Chondrocyte (in vitro differentiated cells): ENCODE measurements at places on chromosomes 2 and 18. TPM values are rescaled to one million over a fixed set of nuclear protein-coding genes. Genes with fewer than 3 reads are reported as not detected.

GRCh38 chr2:96098900-96099590 is 17.3 kb downstream of the ADRA2B start:
- no peaks in the 10 kb centered on the region for H3K36me3 ChIP-seq
- no peak overlapping the region for H3K4me3 ChIP-seq
- H3K4me1 ChIP-seq: peaks cover 8% of the 10 kb centered on the region
- H3K27ac ChIP-seq: no peak overlapping the region
- DNase-seq: no peak

- H3K4me3 ChIP-seq: no peak overlapping the region
- no peaks in the 10 kb centered on the region for H3K36me3 ChIP-seq
- H3K27ac ChIP-seq: no peak overlapping the region
These were observed 170.7 kb downstream of the ADCYAP1 start for GRCh38 chr18:1075322-1075721.

- DNase-seq: no peak
- H3K4me3 ChIP-seq: no peak overlapping the region
- H3K27ac ChIP-seq: no peak overlapping the region
- H3K36me3 ChIP-seq: no peaks in the 10 kb centered on the region
- H3K4me1 ChIP-seq: peaks cover 9% of the 10 kb centered on the region
These were observed 19.7 kb downstream of the GNLY start for GRCh38 chr2:85713836-85714235.

DNA sequence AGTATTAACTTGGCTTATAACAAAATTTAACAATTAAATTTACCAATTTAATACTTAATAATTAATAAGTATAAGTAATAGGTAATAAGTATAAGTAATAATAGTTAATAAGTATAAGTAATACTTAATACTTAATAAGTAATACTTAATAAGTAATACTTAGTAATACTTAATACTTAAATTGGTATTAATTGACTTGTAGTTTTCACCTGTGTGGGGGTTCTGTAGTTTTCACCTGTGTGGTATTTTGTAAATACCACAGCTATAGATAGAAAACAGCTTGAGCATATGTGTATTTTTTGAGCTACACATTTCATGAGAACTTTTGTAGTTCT is 55.4 kb downstream of the MAPRE2 start:
- H3K4me3 ChIP-seq: no peak overlapping the region
- DNase-seq: no peak
- peaks cover 9% of the 10 kb centered on the region for H3K4me1 ChIP-seq
- no peak overlapping the region for H3K27ac ChIP-seq
- no peaks in the 10 kb centered on the region for H3K27me3 ChIP-seq
- H3K36me3 ChIP-seq: no peaks in the 10 kb centered on the region

DNA sequence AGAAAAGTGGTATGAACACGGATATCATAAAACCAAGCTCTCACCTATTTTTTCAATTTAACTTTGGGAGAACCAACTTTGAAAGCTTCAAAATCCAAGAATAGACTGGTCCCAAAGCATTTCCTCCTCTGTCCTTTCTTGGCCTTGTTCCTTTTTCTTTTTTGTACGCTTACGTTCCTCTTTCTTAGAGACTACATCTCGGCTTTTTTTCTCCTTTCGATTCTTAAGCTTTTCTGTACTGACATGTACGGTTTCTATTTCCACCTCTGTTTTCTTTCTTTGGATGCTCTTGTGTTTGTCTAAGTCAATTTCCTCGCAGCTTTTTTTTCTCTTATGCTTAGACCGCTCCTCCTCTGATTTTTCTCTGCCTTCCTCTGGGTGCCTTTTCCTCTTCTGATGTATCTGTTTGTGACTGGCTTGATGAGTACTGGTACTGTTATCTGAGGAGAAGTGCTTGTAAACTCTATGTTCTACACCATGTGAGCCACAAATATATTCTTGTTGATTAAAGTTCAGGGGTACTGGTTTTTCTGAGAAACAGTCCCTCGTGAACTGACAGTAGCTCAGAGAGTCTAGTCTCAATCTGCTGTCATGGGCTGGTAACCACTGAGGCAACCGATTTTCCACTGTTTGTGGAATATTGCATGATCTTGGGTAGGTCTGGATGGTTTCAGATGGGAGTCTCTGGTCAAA is 11.5 kb upstream of the RNU2-63P start:
- H3K4me1 ChIP-seq: no peaks in the 10 kb centered on the region
- no peak overlapping the region for H3K27ac ChIP-seq
- H3K36me3 ChIP-seq: peaks cover 22% of the 10 kb centered on the region
- H3K4me3 ChIP-seq: no peak overlapping the region
- H3K27me3 ChIP-seq: no peaks in the 10 kb centered on the region

DNA sequence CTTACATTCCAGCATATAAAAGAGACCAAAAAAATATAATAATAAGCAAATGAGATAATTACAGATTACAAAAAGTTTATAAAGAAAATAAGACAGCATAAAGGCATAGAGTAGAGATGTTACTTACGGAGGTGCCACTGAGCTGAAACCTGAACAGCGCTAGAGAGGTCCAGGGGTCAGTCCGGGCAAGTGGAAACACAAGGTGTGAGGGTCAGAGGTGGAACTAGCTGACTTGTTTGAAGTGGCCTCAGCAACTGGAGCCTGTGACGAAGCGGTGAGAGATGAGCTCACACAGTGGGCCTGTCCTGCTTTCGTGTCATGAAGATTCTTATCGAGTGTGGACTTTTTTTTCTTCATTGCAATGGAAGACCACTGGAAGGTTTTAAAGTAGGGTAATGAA is 288.3 kb upstream of the TANK start:
- H3K4me3 ChIP-seq: no peak overlapping the region
- H3K27ac ChIP-seq: no peak overlapping the region
- no peaks in the 10 kb centered on the region for H3K36me3 ChIP-seq

GRCh38 chr18:49707599-49707998 is 105.7 kb downstream of the ACAA2 start:
- peaks cover 12% of the 10 kb centered on the region for H3K4me1 ChIP-seq
- H3K36me3 ChIP-seq: no peaks in the 10 kb centered on the region
- no peak overlapping the region for H3K27ac ChIP-seq
- no peak for DNase-seq

DNA sequence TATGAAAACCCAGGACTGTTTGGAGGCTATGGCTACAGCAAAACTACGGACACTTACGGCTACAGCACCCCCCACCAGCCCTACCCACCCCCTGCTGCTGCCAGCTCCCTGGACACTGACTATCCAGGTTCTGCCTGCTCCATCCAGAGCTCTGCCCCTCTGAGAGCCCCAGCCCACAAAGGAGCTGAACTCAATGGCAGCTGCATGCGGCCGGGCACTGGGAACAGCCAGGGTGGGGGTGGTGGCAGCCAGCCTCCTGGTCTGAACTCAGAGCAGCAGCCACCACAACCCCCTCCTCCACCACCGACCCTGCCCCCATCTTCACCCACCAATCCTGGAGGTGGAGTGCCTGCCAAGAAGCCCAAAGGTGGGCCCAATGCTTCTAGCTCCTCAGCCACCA is 12.1 kb downstream of the HOXD3 start:
- H3K4me3 ChIP-seq: no peak overlapping the region
- H3K27me3 ChIP-seq: peaks cover 74% of the 10 kb centered on the region
- H3K4me1 ChIP-seq: no peaks in the 10 kb centered on the region
- H3K36me3 ChIP-seq: peaks cover 4% of the 10 kb centered on the region
- no peak overlapping the region for H3K27ac ChIP-seq

- H3K4me1 ChIP-seq: no peaks in the 10 kb centered on the region
- no peak overlapping the region for H3K27ac ChIP-seq
- DNase-seq: no peak
- H3K27me3 ChIP-seq: peaks cover 6% of the 10 kb centered on the region
- no peak overlapping the region for H3K4me3 ChIP-seq
These were observed 262.3 kb downstream of the NRXN1 start for GRCh38 chr2:50769406-50770181.

The SCN2A gene
- 1.8 to 2.8 TPM (median 1.9 TPM) in 3 replicates for total RNA-seq

GRCh38 chr2:73076701-73077423 is 5.3 kb upstream of the SFXN5 start:
- H3K4me1 ChIP-seq: peaks cover 9% of the 10 kb centered on the region
- H3K27me3 ChIP-seq: no peaks in the 10 kb centered on the region
- peak; percentile 65 for DNase-seq
- no peak overlapping the region for H3K4me3 ChIP-seq
- H3K36me3 ChIP-seq: peaks cover 19% of the 10 kb centered on the region

The SPRED2 gene
- 21.5 to 26.1 TPM (median 23.1 TPM) in 3 replicates for total RNA-seq

DNA sequence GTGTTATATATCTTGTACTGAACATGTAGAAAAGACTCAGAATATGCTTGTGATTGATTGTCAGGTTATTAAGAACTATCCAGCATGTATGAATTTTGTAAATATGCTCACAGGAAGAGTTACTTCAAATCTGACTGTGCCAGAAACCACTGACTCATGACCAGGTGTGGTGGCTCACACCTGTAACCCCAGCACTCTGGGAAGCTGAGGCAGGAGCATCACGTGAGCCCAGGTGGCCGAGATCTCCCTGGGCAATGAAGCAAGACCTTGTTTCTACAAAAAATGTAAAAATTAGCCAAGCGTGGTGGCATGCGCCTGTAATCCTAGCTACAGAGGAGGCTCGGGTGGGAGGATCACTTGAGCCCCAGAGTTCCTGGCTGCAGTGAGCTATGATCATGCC is 126.6 kb downstream of the COMMD1 start:
- H3K36me3 ChIP-seq: no peaks in the 10 kb centered on the region
- no peaks in the 10 kb centered on the region for H3K27me3 ChIP-seq
- no peak for DNase-seq
- peaks cover 4% of the 10 kb centered on the region for H3K4me1 ChIP-seq
- H3K27ac ChIP-seq: no peak overlapping the region
- no peak overlapping the region for H3K4me3 ChIP-seq

The EIPR1 gene
- 17.8 to 26.8 TPM (median 18.2 TPM) in 3 replicates for total RNA-seq

The ARHGAP28 gene
- total RNA-seq: 17.9 to 25.1 TPM (median 18.1 TPM) in 3 replicates

- no peak for DNase-seq
- no peak overlapping the region for H3K4me3 ChIP-seq
- no peaks in the 10 kb centered on the region for H3K4me1 ChIP-seq
- no peak overlapping the region for H3K27ac ChIP-seq
- peaks cover 15% of the 10 kb centered on the region for H3K27me3 ChIP-seq
- peaks cover 3% of the 10 kb centered on the region for H3K36me3 ChIP-seq
These were observed 23.3 kb downstream of the OTOF start for GRCh38 chr2:26454561-26455001.

The TP53I3 gene
- 48.6 to 56.7 TPM (median 51.7 TPM) in 3 replicates for total RNA-seq

- no peak for DNase-seq
- peak overlapping the region; percentile 97 for H3K27ac ChIP-seq
- H3K4me3 ChIP-seq: no peak overlapping the region
- no peaks in the 10 kb centered on the region for H3K27me3 ChIP-seq
- peaks cover 82% of the 10 kb centered on the region for H3K4me1 ChIP-seq
These were observed 27.3 kb upstream of the ITGB6 start for GRCh38 chr2:160227293-160227915.

DNA sequence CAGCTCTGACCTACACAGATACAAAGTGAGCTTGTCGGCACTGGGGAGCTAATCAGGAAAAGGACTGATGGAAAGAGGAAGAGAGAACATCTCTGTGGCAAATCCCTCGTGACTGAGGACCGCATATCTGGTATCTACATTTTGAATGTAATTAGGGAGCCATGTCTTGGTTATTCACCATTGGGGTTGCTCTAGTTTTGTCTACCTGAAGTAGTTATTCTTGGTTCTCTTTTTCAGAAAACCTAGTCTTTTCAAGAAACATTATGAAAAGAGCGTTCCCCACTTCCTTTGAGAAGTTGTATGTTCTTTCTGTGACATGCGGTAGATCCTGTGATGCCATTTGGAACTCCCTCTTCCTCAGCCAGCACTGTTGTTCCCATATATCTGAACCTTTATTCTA is 104.4 kb downstream of the DOCK10 start:
- no peak overlapping the region for H3K4me3 ChIP-seq
- no peaks in the 10 kb centered on the region for H3K27me3 ChIP-seq
- no peaks in the 10 kb centered on the region for H3K36me3 ChIP-seq
- H3K27ac ChIP-seq: peak overlapping the region; percentile 30

DNA sequence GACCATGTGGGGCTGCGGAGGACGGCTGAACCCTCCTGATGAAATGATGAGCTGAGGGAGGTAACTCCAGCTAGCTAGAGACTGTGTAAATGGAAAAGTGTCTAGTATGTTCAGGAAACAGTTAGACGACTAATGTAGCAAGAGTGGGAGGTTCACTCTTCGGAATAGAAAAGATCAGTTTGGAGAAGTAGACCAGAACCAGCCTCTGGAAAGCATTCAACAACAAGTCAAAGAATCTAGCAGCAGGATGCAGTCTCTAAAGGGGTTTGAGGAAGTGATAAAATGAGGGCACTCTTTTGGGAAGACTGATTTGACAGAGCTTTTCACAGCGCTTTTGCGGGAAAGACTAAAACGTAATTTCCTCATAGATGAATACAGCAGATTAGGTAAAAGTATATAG is 79.6 kb downstream of the GAREM1 start:
- no peaks in the 10 kb centered on the region for H3K27me3 ChIP-seq
- H3K4me3 ChIP-seq: no peak overlapping the region
- H3K4me1 ChIP-seq: no peaks in the 10 kb centered on the region
- no peak for DNase-seq
- H3K27ac ChIP-seq: no peak overlapping the region

DNA sequence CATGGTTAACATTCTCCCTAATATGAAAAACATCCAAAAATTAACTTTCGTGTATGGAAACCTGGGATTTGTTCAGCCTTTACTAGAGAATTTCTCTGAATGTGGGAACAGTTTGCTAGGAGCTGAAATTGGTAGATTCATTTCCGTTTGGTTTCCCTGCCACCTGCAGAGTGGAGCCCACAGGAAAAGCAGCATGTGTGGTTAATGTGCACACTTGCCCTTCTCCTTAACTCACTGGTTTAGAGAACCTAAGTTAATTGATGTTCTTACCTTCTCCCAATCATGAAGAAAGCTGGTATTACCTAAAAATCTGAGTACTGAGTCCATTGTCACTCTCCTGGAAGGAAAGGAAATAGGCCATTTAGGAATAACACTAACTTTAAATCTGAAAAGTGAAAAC is 37.6 kb upstream of the ASXL3 start:
- H3K36me3 ChIP-seq: no peaks in the 10 kb centered on the region
- DNase-seq: no peak
- H3K4me1 ChIP-seq: no peaks in the 10 kb centered on the region

- H3K36me3 ChIP-seq: no peaks in the 10 kb centered on the region
- H3K27ac ChIP-seq: no peak overlapping the region
- no peaks in the 10 kb centered on the region for H3K27me3 ChIP-seq
- no peaks in the 10 kb centered on the region for H3K4me1 ChIP-seq
- no peak for DNase-seq
- H3K4me3 ChIP-seq: no peak overlapping the region
These were observed 593.4 kb upstream of the NETO1 start for GRCh38 chr18:73461038-73461779.

The RDH14 gene
- total RNA-seq: 17.1 to 18.8 TPM (median 17.3 TPM) in 3 replicates

- no peaks in the 10 kb centered on the region for H3K36me3 ChIP-seq
- H3K27ac ChIP-seq: no peak overlapping the region
- H3K4me3 ChIP-seq: no peak overlapping the region
- DNase-seq: no peak
- peaks cover 5% of the 10 kb centered on the region for H3K27me3 ChIP-seq
These were observed 24.0 kb upstream of the LOXHD1 start for GRCh38 chr18:46680784-46681695.

GRCh38 chr18:39449566-39449965 is 1884.0 kb upstream of the CELF4 start:
- DNase-seq: no peak
- no peak overlapping the region for H3K27ac ChIP-seq
- no peak overlapping the region for H3K4me3 ChIP-seq
- H3K4me1 ChIP-seq: peaks cover 14% of the 10 kb centered on the region
- H3K36me3 ChIP-seq: no peaks in the 10 kb centered on the region
